GM23248 (cell line): ENCODE measurements at places on chromosomes 6 and 20.
A peak's percentile ranks its signal among the peaks of the same experiment; 100 is the strongest.

GRCh38 chr6:96795481-96795880, 41.8 kb downstream of the GPR63 start:
- DNase-seq = no peak

DNA sequence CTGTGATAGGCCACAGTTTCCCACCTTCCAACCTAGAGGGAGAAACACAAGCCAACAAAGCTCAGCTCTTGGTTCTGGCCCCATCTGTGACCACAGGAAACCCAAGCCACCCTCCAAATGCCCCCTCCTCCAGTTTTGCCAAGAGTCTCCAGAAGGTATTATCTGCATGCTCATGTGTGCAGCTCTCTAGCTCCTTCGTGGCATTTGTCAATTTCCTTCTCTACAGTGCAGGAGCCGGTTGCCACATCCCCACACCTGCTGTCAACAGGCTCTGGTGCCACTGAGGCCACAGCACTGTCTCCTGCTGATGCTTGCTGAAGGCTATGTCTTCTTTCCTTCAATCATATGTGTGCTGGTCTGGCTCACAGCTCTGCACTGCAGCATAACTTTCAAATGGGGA, 177.2 kb downstream of the CLIC5 start:
- DNase-seq = no peak

DNA sequence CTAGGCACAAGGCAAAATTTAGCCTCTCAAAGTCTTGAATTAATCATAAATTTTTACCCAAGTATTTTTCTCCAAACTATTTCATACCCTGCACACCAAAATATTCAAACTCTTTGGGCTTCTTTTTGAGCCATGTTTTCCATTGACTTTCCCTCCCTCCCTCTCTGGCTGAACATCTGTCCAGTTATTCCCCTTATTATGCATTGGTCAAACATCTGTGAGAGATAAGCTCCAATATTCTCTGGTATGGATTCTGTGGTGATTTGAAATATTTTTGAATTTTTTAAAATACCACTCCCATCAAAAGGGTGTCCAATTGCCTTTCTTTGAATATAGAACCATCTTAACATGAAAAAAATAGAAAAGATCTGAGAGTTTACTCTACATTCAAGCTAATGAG, 244.2 kb downstream of the RFPL4B start:
- DNase-seq = no peak

- peak; percentile 73 for DNase-seq
These were observed 88.1 kb downstream of the SNAP25 start for GRCh38 chr20:10306440-10307358.

- no peak for DNase-seq
These were observed 103.4 kb upstream of the SASH1 start for GRCh38 chr6:148239215-148239614.

GRCh38 chr20:5033566-5033965, 32.3 kb upstream of the SLC23A2 start:
- DNase-seq = peak; percentile 12

GRCh38 chr20:59821201-59821600, 112.2 kb downstream of the SYCP2 start:
- DNase-seq = no peak

- no peak for DNase-seq
These were observed 235.9 kb downstream of the BTBD3 start for GRCh38 chr20:12153628-12154027.

- DNase-seq = no peak
These were observed 976.9 kb downstream of the KIF16B start for GRCh38 chr20:15596220-15596890.

- no peak for DNase-seq
These were observed 275.7 kb downstream of the SOX4 start for GRCh38 chr6:21869085-21869771.

DNA sequence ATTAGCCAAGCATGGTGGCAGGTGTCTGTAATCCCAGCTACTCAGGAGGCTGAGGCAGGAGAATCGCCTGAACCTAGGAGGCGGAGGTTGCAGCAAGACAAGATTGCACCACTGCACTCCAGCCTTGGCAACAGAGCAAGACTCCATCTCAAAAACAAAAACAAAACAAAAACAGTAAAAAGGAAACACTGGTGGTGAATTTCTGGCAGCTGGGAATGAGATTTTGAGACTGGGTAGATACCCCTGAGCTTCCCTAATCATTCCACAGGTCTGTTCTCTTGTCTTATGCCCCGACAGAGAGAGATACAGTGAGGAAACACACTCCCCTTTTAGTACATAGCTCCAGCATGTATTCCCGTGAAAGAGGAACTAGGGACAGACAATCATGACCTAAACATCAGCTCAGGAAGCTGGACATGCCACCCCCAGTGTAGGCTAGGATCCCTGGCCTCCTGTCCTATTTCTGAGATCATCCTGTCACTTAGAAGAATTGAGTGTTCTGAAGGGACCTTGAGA, 9.6 kb downstream of the MAN1A1 start:
- no peak for DNase-seq

GRCh38 chr6:154395878-154396277, 39.3 kb upstream of the IPCEF1 start:
- no peak for DNase-seq

- DNase-seq = peak; percentile 73
These were observed 184.0 kb downstream of the PDE7B start for GRCh38 chr6:136035378-136036070.

DNA sequence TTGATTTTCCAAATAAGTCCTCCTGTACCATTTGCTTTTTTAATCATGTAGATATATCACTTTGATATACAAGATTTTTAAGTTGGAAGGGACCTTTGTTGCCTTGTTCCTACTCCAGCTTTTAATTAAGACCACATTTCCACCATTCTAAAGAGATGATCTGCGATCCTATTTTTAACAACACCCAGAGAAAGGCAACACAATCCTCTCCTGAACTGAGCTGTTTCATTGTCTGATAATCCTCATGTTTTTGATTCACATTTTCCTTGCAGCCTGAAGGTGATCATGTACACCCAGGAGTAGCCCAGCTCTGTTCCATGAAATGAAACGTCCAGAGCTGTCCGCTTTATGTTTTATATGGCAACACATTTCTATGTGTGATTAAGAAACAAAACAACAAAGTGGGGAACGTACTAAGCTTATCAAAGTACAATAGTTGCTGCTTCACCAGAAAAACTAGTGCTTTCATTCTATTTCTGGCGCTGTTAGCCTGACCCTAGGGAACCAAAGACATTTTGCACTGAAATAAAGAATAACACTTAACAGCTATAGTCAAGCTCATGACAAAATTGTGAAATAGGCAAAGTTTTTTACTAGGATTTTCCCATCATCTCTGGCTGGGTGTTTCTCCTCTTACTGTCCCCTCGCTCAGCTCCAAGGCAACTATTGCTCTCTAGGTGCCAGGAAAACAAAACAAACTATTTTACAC, 22.6 kb upstream of the TRAF3IP2 start:
- peak; percentile 72 for DNase-seq

- DNase-seq = peak; percentile 59
These were observed 102.3 kb upstream of the MCHR2 start for GRCh38 chr6:100096341-100096740.

GRCh38 chr6:16832043-16832567, 70.8 kb upstream of the ATXN1 start:
- DNase-seq = no peak

- no peak for DNase-seq
These were observed 88.6 kb upstream of the NEDD9 start for GRCh38 chr6:11320914-11321597.

DNA sequence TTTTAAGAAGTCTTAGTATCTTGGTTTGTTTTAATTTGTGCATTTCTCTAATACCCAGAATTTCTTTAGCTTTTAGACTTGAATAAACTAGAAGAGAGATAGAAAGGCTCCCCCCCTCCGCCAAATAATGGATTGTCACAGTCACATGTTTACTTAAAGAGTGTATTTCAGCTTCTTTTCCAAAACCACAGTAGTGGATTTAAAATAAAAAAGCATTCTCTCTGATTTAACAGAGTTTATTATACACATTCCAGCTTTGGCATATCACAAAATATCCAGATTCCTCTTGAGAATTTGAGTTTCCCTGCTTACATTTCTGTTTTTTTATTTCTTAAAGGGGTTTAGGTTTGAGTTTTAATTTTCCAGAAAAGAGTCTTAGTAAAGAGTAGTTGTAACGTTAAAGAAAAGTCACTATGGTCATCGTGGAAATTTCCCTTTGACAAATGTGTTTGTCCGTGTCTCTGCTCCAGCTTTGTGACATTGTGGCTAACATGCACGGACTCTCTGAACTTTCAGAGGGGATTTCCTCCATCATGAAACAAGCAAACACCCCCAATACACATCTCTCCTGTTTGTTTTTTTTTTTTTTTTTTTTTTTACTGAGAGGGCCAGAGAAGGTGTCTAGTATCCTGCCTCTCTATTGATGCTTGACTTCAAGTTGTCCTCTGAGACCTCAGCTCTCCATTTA, 113.5 kb upstream of the SUPT3H start:
- DNase-seq = no peak

- DNase-seq = peak; percentile 47
These were observed 113.5 kb downstream of the SLC22A3 start for GRCh38 chr6:160461641-160462040.

GRCh38 chr20:35461620-35462019, 6.2 kb downstream of the CEP250 start:
- no peak for DNase-seq

- no peak for DNase-seq
These were observed 73.6 kb upstream of the BHLHE23 start for GRCh38 chr20:63080411-63080810.

GRCh38 chr6:111486921-111487320, 3.9 kb upstream of the REV3L start:
- no peak for DNase-seq

DNA sequence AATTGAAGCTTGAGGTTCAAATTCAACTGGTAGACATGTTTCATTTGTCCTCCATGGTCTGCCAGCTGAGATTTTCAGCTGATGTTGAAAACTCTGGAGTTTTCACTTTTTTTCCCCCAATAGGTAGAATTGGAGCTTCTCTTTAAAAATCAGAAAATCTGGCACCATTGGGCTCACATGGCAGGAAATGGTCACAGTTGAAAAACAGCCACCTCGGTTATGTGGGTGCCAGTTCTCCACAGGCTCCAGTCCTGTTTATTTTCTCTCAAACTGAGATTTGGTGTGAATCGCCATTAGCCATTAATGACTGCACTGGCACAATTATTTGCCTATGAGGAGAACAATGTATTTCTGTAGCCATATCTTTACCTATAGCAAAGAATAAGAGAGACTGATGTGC, 171.4 kb upstream of the TFAP2D start:
- DNase-seq = no peak

GRCh38 chr6:156598855-156599180, 178.4 kb upstream of the ARID1B start:
- DNase-seq = no peak

DNA sequence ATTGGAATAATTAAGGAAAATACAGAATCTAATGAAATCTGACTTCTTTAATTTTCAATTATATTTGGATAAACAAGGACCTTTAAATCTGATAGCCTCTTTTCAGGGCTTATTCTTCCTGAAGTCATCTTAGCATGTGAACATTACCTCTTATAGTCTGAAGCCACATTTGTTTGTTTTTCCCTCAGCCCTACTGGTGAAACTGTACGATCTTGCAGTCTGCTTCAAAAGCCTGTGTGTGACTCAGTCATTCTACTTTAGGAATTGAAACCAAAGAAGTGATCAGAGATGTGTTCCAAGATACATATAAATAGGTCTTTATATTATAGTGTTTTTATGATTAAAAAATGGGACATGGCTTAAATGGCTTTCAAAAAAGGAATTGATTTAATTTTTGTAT, 67.5 kb downstream of the MACROD2 start:
- DNase-seq = peak; percentile 14

DNA sequence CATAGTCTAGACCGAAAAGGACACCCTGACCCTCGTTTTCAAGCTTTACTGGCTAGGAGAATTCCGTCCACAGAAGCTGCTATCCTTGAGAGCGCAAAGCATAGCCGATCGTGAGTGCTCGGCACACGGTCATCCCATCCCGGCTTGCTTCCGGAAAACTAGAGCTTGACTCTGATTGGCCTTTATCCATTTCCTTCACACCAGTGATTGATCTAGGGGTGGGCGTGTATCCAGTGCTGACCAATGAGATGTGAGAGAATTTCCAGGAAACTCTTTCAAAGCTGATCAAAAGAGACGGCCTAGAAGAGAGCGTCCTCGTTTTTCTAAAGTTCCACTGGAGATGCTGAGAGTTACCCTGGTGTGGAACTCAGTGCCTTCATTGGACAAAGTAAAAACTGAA, 41.0 kb upstream of the NFATC2 start:
- DNase-seq = no peak

DNA sequence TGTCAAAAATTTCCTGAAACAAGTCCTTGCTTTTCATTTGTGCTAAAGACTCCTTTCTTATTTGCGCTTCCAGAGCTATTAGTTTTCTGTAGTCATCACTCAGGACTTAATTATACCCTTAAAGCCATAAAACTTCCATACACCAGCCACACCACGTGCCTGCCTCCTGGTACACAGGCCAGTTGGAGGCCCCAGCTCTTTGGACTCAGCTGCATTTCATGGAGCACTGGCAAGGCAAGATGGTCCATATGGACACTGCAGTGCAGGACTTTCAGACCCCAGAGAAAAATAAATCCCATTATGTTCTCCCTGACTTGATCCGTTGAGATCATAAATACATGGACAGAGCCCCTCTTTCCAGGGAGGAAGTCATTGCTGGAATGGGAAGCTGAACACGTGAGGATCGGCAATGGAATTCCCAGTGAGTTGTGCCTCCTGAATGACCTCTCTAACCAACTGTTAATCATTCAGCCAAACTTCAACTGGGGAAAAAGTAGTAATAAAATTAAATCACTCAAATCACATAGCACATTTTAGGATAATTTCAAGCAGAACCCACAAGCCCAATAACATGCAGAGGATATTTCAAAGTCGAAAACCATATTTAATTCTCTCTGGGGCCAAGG, 173.1 kb downstream of the HACE1 start:
- no peak for DNase-seq

GRCh38 chr6:47631269-47631772, 67.1 kb upstream of the ADGRF4 start:
- peak; percentile 54 for DNase-seq

GRCh38 chr20:51457533-51457932, 85.0 kb downstream of the NFATC2 start:
- DNase-seq = no peak

GRCh38 chr20:2709205-2709981, 16.8 kb downstream of the EBF4 start:
- DNase-seq = no peak

GRCh38 chr20:3686867-3687321, 5.1 kb upstream of the ADAM33 start:
- DNase-seq = peak; percentile 97

DNA sequence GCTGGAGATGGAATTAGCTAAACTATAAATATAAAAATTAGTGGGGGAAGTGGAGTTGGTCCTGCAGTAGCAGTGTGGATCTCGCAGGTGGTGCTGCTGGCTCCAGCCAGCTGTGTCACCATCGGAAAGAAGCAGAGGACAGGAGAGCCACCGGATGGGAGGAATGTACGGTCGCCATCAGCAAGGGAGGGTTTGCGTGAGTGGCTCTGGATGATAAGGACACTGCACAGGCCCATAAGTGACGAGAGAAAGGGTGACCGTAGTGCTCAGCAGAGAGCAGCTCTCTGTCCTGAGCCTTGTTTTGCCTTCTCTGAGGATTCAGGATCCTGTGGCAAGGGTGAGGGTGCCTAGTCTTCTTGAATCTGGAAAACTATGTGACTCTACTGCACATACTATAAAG, 378.7 kb downstream of the ZFAND3 start:
- DNase-seq = no peak
